ENCODE measurements at places on chromosomes 5 and 9.

DNA sequence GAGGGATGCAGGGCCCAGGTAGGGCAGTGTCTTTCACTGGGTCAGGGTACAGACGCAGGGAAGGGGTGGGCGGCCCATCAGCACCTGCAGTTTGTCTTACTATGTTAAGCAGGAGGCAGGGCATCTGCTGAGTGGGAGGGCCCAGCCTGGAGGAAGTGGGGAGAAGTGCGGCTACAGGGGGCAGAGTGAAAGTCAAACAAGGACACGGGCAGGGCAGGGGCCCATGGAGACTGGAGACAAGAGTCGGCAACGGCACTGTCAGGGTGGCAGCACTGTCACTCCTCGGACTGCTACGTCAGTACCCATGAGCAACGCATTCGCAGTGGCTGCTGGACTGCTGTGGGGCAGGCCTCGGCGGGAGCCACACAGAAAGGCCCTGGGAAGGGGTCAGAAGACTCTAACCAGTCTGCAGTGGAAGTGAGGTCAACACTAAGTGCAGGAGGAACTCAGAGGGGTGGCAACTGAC lies 19.7 kb downstream of the CAMSAP1 start:
- DNase-seq = peak; percentile 82

DNA sequence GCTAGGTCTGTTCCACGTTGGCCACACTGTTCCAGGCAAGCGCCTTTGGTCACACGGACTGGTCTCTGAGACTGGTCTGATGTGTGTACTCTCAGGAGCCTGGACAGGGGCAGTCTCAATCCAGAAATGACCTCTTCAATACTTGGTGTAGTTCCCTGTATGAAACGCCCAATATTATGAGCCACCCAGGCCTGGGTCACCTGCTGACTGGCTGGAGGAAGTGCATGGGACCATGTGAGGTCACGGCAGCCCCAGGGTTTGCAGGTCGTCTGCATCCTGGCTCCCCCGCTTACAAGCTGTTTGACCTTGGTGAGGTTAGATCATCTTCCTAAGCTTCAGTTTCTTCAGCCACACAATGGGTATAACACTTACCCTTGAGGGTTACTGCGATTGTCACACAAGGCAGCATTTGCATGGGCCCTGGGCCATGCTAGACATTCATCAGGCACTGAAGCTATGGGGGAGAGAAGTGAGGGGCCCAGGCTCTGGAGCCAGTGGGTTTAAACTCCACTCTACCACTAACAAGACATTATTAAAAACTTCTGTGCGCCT lies 5.2 kb upstream of the GRHPR start:
- DNase-seq = no peak

- DNase-seq = peak; percentile 41
Measured at GRCh38 chr9:136206602-136207275, 1.8 kb upstream of the LHX3 start.

DNA sequence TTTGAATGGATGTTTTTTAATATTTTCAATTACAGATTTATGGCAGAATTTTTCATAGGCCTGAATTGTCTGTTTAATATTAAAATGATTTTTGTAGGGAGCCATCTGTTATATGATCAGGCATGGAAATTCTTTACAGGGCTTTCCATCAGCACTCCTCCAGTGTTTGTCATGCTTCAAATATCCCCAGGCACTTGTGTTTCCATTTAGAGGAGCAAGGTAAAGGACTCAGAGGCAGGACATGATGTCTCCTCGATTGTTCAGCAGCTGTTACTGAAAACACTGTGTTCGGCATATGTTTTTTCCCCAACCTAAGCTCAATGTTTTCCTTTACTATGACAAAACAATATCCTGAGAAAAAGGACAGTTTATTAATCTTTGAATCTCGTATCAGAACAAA lies 172.3 kb upstream of the RFX3 start:
- no peak for DNase-seq

DNA sequence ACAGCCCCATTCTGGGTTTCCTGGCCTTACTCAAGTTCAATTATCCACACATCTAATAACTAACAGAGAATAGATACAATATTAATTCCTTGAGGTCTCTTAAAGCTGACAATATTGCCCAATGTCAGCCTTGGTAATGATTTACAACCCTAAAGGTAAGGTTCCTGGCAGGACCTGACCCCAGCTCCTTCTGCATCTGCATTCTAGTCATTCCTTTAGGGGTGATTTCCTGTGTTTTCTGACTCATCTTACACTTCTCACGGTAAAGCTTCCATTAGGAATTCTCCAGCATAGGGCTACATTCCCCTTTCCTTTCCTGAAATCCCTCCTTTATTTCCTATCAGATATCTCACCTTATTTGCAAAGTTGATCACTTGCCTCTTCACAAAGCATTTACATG lies 9.3 kb downstream of the HAVCR1 start:
- DNase-seq = no peak
